ENCODE measurements at places on chromosomes 11 and 22. TPM values are rescaled to one million over a fixed set of nuclear protein-coding genes. Genes with fewer than 3 reads are reported as not detected.

DNA sequence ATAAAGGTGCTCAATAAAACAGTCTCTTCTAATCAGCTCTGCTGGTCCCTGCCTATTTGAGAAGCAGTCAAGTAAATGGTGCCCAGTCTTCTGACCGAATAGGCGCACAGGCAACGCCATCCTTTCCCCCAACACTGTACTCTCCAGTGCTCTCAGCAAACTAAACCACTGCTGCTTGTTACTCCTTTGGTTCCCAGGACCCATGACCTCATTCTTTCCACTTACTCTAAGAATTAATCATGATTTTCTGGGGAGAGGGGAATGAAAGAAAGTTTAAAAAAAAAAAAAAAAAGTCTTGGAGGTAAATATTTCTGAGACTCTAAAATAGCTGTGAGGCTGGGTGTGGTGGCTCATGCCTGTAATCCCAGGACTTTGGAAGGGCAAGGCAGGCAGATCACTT, 63.7 kb downstream of the SGSM3 start:
- no peak for DNase-seq

- no peak for DNase-seq
Measured at GRCh38 chr11:78213526-78214330, 25.0 kb downstream of the USP35 start.

DNA sequence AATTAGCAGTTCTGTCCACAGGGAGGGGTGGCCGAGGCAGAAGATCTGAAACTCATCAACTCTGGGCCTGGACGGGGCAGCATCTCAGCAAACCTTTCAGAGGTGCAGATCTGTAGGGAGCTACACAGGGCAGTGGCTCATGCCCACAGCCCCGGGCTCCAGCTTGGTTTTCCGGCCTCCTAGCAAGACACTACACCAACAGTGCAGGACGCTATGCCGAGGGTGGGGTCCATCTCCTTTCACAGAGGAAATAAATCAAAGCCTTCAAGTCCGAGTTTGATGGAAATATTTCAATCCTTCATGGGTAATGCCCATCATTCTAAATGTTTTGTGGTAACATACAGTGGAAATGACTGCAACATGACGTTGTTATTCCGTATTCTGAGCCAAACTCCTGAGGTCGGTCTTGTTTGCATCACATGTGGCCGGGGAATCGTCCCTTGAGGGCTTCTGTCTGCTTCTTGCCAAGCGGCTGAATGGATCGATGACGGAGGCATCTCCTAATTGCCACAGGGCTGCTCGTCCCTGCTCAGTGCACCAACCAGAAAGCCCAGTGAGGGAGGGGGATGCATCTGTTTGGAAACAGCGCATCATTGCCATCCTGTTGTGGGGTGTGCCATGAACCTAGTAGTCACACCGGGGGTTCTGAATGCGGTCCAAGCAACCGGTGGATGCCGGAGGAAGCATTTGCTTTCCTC, 30.0 kb downstream of the LINC01488 start:
- DNase-seq, result no peak

DNA sequence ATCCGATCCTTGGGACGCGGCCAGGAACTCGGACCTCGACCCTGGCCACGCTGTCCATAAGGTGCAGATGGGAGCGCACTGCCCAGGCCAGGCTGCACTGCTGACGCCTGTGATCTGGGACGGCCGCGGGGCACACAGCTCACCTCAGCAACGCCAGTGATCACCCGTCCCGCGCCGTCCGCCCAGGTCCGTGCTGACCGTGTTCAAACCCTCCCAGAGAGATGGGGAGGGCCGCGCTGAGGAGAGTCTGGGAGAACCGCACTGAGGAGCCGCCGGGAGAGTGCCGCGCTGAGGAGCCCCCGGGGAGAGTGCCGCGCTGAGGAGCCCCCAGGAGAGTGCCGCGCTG, 636 bp downstream of the KCNQ1OT1 start:
- no peak for DNase-seq

GRCh38 chr22:32800158-32800882, 1.2 kb upstream of the TIMP3 start:
- DNase-seq, result no peak

The GGTLC2 gene
- total RNA-seq, result not detected

The GRM5 gene
- total RNA-seq, result not detected

The C22orf42 gene
- not detected for total RNA-seq

The SCN4B gene
- total RNA-seq, result not detected
